ENCODE measurements at places on chromosomes 1 and 21.

- peak; percentile 86 for DNase-seq
These were observed 32.4 kb downstream of the EIF2D start for GRCh38 chr1:206579747-206580437.

DNA sequence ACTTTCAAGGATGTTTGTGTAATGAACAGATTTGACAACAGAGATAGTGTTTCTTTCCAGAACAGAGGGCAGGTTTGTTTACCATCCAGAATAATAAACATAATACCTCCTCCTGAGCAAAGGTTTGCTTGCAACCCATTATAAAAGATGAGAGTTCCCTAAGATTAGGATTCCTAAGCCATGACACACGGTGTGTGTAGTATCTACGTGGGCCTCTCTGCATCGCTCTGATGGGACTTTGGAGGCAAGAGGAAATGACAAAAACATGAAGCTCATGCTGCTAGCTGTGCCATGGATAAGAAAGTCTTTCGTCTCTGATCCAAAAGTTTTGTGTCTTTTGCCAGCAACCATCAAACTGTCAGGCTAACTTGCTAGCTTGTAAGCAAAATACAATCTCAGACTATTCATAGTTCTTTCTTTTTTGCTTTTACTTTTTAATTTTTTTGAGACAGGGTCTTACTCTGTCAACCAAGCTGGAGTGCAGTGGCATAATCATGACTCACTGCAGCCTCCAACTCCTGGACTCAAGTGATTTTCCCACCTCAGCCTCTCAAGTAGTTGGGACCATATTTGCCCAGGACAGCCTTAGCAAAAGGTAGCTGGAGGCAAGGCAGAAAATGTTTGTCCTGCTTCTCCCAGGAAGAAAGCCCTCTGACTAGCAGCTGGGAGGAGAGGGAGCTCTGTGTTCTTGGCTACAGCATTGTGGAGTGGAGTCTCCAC is 81.1 kb downstream of the LHX4 start:
- DNase-seq = no peak

DNA sequence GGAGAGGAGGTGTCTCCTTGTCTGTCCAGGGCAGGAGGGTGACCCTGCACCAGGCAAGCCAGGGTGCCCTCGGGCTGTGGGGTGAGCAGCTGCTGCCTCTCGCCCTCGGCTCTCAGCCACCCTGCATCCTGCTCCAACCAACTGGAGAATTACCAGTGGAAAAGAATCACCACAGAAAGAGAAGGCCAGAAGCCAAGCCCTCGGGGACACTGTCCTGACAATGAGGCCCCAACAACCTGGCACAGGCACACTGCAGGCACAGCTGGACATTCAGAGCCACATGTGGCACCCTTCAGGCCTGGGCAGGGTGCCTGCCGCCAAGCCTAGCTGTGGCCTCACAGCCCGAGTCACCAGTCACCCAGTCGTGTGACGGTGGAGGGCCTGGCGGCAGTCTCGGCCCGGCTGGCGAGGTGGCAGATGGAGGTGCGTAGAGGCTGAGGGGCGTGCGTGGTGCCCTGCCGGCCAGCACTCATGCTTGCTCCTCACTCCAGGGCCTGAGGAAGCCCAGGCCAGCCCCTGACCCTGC is 12.0 kb downstream of the MEGF6 start:
- DNase-seq = no peak

- DNase-seq = no peak
These were observed 190.3 kb downstream of the VPS13D start for GRCh38 chr1:12420171-12420570.

- no peak for DNase-seq
These were observed 11.2 kb upstream of the HJV start for GRCh38 chr1:146032631-146033219.

DNA sequence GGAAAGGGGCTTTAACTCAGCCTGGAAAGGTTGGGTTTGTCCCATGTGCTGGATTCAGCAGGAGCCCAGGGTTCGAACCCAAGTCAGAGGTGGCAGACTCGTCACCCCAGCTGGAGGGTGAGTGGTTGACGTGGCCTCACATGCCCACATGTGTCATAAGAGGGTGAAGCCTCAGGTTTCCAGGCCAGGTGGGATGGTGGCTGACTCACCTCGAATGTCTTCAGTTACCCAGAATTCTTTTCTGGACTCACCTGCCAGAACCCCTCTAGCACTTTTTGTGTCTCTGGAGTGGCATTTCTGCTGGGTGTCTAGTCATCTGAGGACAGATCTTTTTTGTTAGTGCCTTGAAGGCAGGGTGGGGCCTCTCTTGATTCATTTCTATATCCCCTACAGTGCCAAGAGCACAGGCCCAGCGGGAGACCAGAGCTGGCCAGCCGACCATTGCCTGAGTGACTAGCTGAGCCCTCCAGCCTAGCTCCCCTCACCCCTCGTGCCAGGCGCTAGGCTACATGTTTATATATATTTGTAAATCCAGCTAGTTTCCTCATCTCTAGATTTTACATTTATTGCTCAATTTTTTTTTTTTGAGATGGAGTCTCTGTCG is 28.1 kb downstream of the IL6R start:
- DNase-seq = no peak

DNA sequence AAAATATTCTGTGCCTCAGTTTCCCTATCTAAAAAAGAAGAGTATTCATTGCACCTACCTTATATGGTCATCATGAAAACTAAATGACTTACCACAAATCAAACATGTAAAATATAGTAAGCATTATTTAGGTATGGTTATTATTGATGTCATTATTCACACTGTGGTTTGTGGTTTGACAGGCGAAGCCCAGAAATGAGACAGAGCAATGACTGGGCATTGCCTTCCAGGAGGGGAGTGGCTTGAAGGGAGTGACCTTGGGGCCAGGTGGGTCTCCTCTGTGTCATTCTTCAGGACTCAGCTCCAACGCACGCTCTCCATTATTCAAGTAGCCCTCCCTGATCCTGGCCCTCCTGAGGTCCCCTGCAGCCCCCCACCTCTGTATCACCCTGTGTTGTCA is 133.7 kb downstream of the DMRTA2 start:
- DNase-seq = no peak

DNA sequence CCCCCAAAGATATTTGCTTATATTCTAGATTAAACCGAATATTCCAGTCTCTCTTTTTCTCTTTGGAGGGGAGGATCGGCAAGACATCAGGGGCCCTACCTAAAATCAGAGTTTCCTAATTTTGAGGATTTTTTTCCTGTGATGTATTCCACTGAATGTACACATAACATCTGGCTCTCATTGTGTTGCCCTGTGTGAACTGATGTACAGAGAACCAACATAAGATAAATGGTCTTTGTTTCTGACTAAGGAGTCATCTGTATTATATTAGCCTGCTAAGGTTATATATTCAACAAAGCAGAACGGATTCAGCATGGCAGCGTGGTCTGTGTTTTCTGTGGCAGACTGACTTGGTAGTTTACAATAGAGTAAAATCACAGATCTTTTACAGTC is 114.8 kb upstream of the NCAM2 start:
- no peak for DNase-seq

- no peak for DNase-seq
These were observed 67.4 kb downstream of the RGS18 start for GRCh38 chr1:192225703-192226102.

- DNase-seq = no peak
These were observed 4.9 kb downstream of the SH3BGR start for GRCh38 chr21:39456665-39457064.

- no peak for DNase-seq
These were observed 128.8 kb upstream of the RAVER2 start for GRCh38 chr1:64616039-64616438.

DNA sequence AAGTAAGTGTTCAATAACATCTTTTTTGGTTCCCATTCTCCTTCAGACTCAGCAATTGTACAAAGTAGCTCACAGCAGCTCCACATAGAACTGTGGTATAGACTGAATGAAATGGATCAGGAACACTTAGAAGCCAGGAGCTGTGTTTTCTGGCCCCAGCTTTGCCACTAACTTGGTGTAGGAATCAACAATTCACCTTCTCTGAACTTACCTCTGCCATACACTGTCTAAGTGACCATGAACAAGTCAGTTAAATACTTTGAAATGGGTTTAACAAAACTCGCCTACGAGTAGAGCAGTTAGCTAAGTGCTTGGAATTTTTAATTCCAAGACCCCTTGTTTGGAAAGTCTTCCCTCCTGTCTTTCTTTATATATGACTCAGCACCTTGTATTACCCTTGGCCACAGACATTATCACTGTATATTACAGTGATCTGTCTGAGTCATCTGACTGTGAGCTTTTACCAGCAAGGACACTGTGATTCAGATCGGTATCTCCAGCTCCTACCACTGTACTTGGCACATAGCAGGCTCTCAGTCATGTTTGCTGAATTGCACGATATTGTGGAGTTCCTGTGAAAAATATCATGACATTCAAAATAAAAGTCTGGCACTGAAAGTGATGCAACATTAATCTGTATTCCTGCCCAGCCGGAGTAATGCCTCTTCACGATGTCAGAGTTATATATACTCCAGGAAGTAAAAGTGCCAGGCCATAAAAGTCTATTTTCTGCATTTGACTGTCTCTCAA is 101.7 kb upstream of the BEND5 start:
- no peak for DNase-seq

- DNase-seq = no peak
These were observed 169.1 kb downstream of the NTNG1 start for GRCh38 chr1:107309962-107310361.

All from stimulated activated CD4-positive, alpha-beta T cell treated with anti-CD3 and anti-CD28 coated beads, Interleukin-12 subunit alpha, Interleukin-12 subunit beta, amount 100 ng/mL, for 24 hours (primary cell).